ENCODE measurements at places on chromosomes 12 and 14. TPM values are rescaled to one million over a fixed set of nuclear protein-coding genes. Genes with fewer than 3 reads are reported as not detected.

The CNPY2 gene
- total RNA-seq: 107 TPM

The SLC6A13 gene
- not detected for total RNA-seq

The CLEC14A gene
- 418 TPM for total RNA-seq

The KRT72 gene
- not detected for total RNA-seq

The TAS2R20 gene
- total RNA-seq: 3.9 TPM

The HOXC12 gene
- total RNA-seq: not detected

The CPM gene
- total RNA-seq: 1.3 TPM

The POTEG gene
- not detected for total RNA-seq

The SLC25A21 gene
- total RNA-seq: 1.3 TPM

The LETMD1 gene
- total RNA-seq: 32.6 TPM

The TAS2R46 gene
- total RNA-seq: 2.9 TPM

The PAPLN gene
- total RNA-seq: 10.1 TPM

The KLRD1 gene
- under 0.01 TPM for total RNA-seq

The PXN gene
- total RNA-seq: 184 TPM

The SRRM4 gene
- not detected for total RNA-seq

The KRT71 gene
- not detected for total RNA-seq

The BIN2 gene
- total RNA-seq: not detected

The SMIM41 gene
- total RNA-seq: 0.19 TPM

The SOCS2 gene
- total RNA-seq: 20.8 TPM

The OR4K5 gene
- total RNA-seq: not detected
